Heart left ventricle (tissue), 16 donors: ENCODE measurements at places on chromosomes 6 and 20. TPM values are rescaled to one million over a fixed set of nuclear protein-coding genes. Genes with fewer than 3 reads are reported as not detected.
A peak's percentile ranks its signal among the peaks of the same experiment; 100 is the strongest.

The BMP7 gene
- total RNA-seq: 0.72 TPM

The PNLDC1 gene
- not detected for total RNA-seq

The RCAN2 gene
- 236 TPM for total RNA-seq

The RBL1 gene
- 4.9 TPM for total RNA-seq

The TDRD6 gene
- 0.52 TPM for total RNA-seq

The MEP1A gene
- total RNA-seq: not detected

The HTR1B gene
- total RNA-seq: not detected

The SYTL3 gene
- 6.4 TPM for total RNA-seq

The PYGB gene
- 222 TPM for total RNA-seq

The OR2J3 gene
- not detected for total RNA-seq

The OR12D3 gene
- total RNA-seq: not detected

DNA sequence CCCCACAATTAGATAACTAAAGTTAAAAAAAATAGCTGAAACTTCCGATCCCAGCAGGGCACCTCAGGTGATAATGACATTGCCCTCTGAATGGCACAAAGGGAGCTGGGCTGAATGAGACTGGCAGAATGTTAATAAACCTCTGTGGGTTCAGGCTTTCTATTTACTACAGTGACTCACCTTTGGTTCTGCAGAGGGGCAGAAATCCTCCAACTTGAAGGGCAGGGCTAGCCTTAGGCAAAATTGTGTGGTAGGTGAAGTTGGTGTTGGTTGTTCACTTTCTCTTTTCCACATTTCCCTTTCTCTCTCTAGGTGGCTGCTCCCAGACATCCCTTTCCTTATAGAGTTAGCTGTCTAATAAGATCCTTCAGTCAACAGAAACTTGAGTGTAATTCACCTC is 625.2 kb downstream of the EPM2A start:
- H3K4me3 ChIP-seq: no peak overlapping the region
- DNase-seq: no peak
- H3K36me3 ChIP-seq: no peaks in the 10 kb centered on the region
- no peak overlapping the region for H3K27ac ChIP-seq

GRCh38 chr6:122804962-122805485 is 16.0 kb downstream of the SMPDL3A start:
- H3K27ac ChIP-seq: no peak overlapping the region
- no peaks in the 10 kb centered on the region for H3K36me3 ChIP-seq

- no peaks in the 10 kb centered on the region for H3K36me3 ChIP-seq
- no peaks in the 10 kb centered on the region for H3K4me1 ChIP-seq
- no peak for DNase-seq
- no peak overlapping the region for H3K27ac ChIP-seq
- H3K27me3 ChIP-seq: no peaks in the 10 kb centered on the region
- no peak overlapping the region for H3K4me3 ChIP-seq
Observed at GRCh38 chr20:32965581-32966373, 38.5 kb downstream of the SUN5 start.

- H3K27me3 ChIP-seq: peaks cover 42% of the 10 kb centered on the region
- peak; percentile 59 for DNase-seq
- peak within 1 kb of the TSS; percentile 28 for H3K27ac ChIP-seq
- peak within 1 kb of the TSS; percentile 57 for H3K4me3 ChIP-seq
- H3K36me3 ChIP-seq: no peaks in the 10 kb centered on the region
Observed at GRCh38 chr20:3239026-3239866, at the start of gene SLC4A11. SLC4A11 (minus strand) TSS chr20:3239190; CDS start chr20:3239137, 53 bp downstream.

DNA sequence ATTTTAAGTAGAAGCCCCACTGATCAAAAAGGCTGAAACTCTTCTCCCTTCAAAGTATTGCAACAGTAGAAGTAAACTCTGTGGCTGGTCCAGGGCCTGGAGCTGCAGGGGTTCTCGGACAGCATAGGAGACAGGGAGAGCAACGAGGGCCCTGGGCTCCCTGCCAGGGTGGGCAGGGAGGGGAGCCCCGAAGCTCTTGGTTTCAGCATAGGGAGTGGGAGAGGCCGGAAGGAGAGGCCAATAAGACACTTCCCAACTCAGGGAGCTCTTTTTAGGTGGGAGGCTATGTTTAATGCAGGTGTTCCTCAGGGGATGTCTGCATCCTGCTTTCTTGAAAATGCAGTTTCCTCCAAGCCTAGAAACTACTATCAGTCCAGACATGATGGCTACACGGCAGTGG is 91.1 kb downstream of the LY86 start:
- no peaks in the 10 kb centered on the region for H3K36me3 ChIP-seq
- DNase-seq: no peak
- no peak overlapping the region for H3K27ac ChIP-seq
- H3K4me1 ChIP-seq: peaks cover 23% of the 10 kb centered on the region
- H3K4me3 ChIP-seq: no peak overlapping the region
- no peaks in the 10 kb centered on the region for H3K27me3 ChIP-seq

DNA sequence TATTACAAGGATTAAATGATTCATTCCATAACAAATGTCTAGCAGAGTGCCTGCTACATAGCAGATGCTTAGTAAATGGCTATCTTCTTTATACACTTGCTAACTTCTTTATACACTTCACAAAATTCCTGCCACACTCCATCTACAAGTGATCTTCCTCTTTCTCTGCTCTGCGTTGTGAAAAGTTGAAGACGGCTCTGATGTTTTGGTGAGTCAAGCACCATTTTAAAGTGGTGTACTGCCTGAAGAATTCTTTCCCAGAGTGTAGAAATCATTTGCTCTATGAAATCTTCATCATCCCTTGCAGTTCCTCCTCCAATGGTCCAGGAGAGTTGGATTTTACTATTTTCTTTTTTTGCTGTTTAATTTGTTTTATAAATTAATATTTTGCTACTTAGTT is 74.9 kb downstream of the TNFAIP3 start:
- no peak overlapping the region for H3K4me3 ChIP-seq
- H3K4me1 ChIP-seq: peaks cover 18% of the 10 kb centered on the region
- no peak overlapping the region for H3K27ac ChIP-seq

DNA sequence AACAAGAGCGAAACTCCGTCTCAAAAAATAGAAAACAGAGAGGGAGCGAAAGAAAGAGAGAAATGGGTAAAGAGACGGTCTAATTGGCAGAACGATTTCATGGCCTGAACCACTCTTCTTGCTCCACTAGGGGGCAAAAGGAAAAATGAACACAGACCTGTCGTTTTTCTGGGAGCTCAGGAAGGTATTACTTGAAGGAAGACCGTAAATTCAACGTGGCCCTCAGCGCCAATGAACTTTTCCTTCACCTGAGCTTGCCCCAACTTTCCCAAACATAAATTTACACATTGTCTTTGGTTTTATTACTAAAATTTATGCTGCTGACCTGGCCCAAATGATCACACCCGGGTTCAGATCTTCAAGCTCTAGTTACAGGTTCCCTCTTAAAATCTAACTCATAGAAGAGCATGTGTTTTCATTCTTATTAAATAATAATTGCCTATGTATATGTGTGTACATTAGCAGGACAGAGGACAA is 67.3 kb downstream of the ATP9A start:
- H3K27ac ChIP-seq: no peak overlapping the region
- no peaks in the 10 kb centered on the region for H3K4me1 ChIP-seq
- DNase-seq: no peak
- H3K36me3 ChIP-seq: no peaks in the 10 kb centered on the region
- no peaks in the 10 kb centered on the region for H3K27me3 ChIP-seq

DNA sequence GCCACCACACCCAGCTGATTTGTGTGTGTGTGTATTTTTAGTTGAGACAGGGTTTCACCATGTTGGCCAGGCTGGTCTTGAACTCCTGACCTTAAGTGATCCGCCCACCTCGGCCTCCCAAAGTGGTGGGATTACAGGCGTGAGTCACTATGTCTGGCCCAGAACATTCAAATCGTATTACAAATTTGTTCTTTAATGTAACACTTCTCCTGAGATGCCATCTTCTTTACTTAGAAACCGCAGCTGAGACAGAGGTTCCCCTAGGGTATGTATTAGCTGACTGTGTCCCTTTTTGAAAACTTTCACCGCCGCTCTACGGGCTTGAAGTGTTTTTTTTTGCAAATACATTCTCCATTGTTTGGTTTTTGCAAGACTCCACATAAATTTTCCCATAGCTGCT is 62.6 kb downstream of the TOX2 start:
- no peaks in the 10 kb centered on the region for H3K27me3 ChIP-seq
- no peak for DNase-seq
- no peaks in the 10 kb centered on the region for H3K4me1 ChIP-seq

DNA sequence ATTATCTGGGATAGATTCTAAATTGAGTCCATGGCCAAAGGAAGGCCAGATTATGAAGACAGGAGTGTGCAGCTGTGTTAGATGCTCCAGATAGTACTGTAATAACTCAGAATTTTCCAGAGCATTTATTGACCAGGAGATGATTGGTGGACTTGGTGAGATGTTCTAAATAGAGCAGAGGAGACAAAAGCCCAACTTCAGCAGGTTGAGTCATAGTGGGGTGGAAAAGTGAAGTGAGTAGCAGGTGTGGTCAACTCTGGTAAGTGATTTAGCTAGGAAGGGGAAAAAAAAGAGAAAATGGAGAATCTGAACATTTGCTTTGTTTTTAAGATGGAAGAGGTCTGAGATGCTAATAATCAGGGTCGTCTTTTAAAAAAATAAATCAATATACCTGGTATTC is 227.4 kb downstream of the TMEM200A start:
- DNase-seq: no peak
- H3K4me1 ChIP-seq: no peaks in the 10 kb centered on the region
- no peaks in the 10 kb centered on the region for H3K36me3 ChIP-seq
- H3K4me3 ChIP-seq: no peak overlapping the region
- no peak overlapping the region for H3K27ac ChIP-seq
- no peaks in the 10 kb centered on the region for H3K27me3 ChIP-seq

DNA sequence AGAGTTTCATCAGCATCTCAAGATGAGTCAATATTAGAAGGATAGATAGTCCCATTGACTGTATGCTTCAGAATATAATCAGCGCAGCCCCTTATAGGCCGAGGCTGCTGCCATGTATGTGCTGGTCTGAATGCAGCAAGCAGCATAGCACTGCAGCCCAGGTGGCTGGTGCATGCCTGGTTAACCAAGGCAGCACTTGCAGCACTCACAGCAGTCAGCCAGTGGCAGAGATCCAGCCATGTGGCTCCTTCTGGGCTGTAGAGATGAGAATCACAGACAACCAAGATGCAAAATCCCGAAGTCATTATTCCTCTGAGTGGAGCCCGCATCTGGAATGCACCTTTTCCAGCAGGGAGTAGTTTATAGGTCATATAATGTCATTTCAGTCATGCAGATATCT is 251.9 kb downstream of the UST start:
- H3K4me1 ChIP-seq: peaks cover 17% of the 10 kb centered on the region
- no peak overlapping the region for H3K27ac ChIP-seq

DNA sequence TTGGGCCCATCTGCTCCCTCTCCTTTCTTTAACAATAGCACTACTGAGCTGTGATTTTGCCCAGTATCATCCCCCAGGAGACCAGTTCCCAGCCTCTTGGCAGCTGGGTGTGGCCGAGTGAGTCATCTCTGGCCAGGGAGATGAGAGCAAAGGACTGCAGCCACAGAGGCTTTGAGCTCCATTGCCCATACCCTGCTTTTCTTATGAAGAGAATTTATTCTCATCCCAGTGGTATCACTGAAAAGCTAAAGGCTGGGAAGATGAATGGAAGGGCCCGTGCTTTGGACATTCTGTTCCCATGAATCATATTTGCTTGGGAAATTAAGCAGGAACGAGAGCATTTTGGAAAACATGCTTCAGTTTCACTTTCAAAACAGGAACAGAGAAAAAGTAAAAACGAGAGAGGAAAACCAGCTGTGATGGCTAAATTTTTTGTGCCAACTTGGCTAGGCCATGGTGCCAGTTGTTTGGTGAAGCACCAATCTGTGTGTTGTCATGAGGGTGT is 14.9 kb downstream of the CST3 start:
- H3K27me3 ChIP-seq: no peaks in the 10 kb centered on the region
- peak overlapping the region; percentile 34 for H3K4me3 ChIP-seq
- peak overlapping the region; percentile 75 for H3K27ac ChIP-seq
- H3K4me1 ChIP-seq: peaks cover 20% of the 10 kb centered on the region
- DNase-seq: peak; percentile 60

DNA sequence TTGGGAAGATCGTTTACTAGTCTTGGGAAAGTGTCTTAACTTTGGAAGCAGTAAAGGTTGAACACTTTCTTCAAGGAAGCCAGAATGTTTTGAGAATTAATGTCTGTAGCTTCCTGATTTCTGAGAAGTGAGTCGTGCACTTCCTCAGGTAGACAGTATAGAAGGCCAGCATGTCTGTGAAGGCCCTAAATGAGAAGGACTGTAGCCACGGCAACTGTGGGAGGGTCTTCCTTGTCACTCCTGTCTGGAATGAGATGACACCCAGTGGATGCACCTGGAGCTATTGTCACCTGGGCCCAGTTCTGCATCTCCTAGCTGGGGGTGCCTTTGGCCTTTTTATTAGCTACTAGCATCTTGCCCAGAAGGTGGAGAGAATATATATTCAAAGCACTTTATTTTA is 8.8 kb downstream of the STX16 start:
- H3K27me3 ChIP-seq: no peaks in the 10 kb centered on the region
- peaks cover 77% of the 10 kb centered on the region for H3K4me1 ChIP-seq
- H3K4me3 ChIP-seq: no peak overlapping the region
- DNase-seq: no peak
- no peaks in the 10 kb centered on the region for H3K36me3 ChIP-seq

GRCh38 chr6:77072694-77073409 is 390.4 kb downstream of the HTR1B start:
- no peaks in the 10 kb centered on the region for H3K36me3 ChIP-seq
- no peak overlapping the region for H3K27ac ChIP-seq
- H3K4me1 ChIP-seq: no peaks in the 10 kb centered on the region
- no peak for DNase-seq
- H3K4me3 ChIP-seq: no peak overlapping the region

GRCh38 chr20:60752741-60753420 is 499.2 kb upstream of the CDH4 start:
- H3K27me3 ChIP-seq: no peaks in the 10 kb centered on the region
- H3K36me3 ChIP-seq: no peaks in the 10 kb centered on the region
- no peaks in the 10 kb centered on the region for H3K4me1 ChIP-seq
- no peak for DNase-seq

DNA sequence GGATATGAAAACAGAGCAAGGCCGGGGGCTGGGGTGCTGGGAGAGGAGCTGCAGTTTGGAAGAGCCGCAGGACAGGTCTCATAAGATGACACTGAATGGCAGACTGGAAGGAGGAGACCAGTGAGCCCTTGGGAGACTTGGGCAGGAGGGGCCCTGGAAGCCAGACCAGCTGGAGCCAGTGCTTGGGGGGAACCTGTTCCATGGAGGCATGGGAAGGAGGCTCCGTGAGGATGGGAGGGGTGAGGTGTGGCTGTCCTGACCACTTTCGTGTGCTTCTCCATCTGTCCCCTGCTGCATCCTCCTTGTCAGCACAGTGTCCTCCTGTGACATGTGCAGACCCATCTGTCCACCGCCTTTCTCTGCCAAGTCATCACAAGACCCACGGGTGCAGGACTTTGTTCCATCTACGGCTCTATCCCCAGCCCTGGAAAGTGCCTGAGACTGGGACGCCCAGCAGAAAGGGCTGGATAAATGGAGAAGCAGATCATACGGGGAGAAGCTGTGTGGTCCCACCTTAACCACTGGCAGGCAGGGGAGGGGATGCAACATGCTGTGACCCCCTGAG is 84.8 kb upstream of the MPC1 start:
- peaks cover 57% of the 10 kb centered on the region for H3K36me3 ChIP-seq
- no peak overlapping the region for H3K4me3 ChIP-seq
- no peaks in the 10 kb centered on the region for H3K27me3 ChIP-seq
- H3K27ac ChIP-seq: no peak overlapping the region

GRCh38 chr6:14079433-14079832 is 38.1 kb upstream of the CD83 start:
- DNase-seq: peak; percentile 61
- H3K4me1 ChIP-seq: no peaks in the 10 kb centered on the region
- no peak overlapping the region for H3K27ac ChIP-seq
